AG09319 (cell line): ENCODE measurements at places on chromosomes 16 and 17.

GRCh38 chr16:10751291-10751697 is 7.7 kb downstream of the NUBP1 start:
- no peak for DNase-seq

- no peak for DNase-seq
Observed at GRCh38 chr17:47806913-47807255, 14.7 kb downstream of the OSBPL7 start.

DNA sequence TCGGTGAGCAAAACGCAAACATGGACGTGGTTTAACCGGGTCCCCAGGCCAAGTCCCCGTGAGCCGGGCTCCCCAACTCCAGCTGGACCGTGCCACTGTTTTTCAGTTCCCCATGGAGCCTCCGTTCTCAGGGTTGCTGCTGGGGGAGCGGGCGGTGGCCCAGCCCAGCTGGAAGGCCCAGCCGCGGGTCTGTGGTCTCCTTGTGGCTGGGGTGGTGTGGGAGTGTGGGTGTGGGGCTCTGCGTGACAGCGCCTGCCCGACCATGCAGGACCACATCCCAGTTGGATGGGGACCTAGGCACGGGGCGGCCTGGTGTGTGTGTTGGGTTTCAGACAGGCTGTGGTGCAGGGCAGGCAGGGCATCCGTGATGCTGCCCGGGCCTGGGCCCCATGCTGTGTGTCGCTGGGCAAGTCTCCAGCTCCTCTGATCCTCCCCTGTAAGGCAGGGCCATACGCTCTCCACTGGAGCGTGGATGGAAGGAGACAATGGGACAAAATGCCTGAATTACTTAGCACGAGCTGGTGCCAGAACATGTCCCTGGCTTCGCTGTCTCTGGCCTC is 40.3 kb downstream of the COX4I1 start:
- DNase-seq, result no peak

GRCh38 chr17:29567304-29567553 is 392 bp upstream of the ABHD15 start:
- no peak for DNase-seq

- DNase-seq, result no peak
Observed at GRCh38 chr17:82317394-82318168, at the start of gene CD7. Gene CD7 (minus strand): TSS chr17:82317608. CDS start chr17:82317495, 113 bp downstream.

DNA sequence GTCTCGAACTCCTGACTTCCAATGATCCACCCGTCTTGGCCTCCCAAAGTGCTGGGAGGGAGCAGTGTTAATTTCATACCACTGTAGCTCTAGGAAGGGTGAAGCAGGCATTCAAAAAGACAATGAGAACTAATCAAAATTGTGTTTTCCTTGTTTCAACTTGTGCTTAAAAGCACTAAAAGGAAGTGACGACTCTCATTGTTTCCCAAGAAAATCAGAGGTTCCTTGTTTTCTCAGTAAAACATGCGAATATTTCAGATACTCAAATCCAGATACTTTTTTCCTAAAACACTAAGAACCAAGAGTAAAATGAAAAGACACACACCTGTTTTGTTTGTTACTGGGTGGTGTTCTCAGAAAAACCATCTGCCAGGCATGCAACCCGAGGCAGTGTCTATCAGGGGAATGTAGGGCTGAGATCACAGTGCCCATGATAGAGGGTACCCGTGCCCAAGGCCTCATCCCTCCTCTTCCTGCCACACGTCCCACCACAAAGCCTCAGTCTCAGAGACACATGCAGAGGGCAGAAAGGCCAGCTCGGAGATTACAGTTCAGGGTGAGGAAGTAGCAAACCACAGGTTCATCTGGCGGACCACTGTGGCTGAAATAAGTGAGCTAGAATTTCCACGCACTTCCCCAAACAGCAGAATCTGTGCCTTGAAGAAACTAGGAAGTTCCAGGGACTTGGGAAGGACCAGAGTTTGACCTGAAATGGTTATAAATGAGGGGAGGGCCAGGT is 33.7 kb downstream of the GINS3 start:
- DNase-seq, result no peak

GRCh38 chr17:78255953-78256706 is 24.7 kb downstream of the TMEM235 start:
- no peak for DNase-seq

GRCh38 chr16:4060009-4060408 is 56.2 kb downstream of the ADCY9 start:
- DNase-seq, result no peak
